AG04450 (cell line): ENCODE measurements at places on chromosomes 11 and 22.

DNA sequence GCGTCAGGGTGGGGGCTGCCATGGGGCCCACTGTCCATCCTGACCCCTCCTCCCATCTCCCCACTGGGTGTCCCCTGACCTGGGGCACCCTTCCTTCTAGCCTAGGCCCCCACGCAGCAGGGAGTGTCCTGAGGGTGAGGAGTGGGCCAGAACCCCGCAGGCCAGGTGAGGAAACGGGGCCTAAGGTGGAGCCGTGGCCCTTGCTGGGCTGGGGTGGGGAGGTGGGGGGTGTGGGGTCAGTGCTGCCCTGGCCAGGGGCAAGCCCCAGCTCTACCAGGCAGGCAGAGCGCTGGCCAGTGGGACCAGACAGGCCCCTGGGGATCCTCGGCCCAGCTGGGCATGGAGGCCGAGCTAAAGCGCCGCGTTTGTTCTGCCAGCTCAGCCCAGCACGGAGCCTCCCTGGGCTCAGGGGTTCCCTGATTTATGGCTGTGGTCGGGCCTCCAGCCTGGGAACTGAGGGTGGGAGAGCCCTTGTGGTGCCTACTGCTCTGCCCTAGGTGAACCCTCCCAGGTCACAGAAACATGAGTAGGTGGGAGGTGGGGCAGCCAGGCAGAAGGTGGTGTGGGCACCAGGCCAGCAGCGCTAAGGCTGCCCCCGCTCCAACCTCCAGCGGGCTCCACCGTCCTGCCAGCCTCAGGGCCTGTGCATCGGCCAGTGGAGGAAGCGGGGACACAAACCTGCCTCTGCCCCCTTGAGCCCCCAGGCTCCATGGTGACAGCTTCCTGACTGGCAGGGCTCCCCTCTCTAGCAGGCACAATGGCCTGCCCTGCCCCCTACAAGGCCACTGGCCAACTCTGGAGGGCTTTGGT lies 22.4 kb downstream of the TRMU start:
- DNase-seq, result no peak

DNA sequence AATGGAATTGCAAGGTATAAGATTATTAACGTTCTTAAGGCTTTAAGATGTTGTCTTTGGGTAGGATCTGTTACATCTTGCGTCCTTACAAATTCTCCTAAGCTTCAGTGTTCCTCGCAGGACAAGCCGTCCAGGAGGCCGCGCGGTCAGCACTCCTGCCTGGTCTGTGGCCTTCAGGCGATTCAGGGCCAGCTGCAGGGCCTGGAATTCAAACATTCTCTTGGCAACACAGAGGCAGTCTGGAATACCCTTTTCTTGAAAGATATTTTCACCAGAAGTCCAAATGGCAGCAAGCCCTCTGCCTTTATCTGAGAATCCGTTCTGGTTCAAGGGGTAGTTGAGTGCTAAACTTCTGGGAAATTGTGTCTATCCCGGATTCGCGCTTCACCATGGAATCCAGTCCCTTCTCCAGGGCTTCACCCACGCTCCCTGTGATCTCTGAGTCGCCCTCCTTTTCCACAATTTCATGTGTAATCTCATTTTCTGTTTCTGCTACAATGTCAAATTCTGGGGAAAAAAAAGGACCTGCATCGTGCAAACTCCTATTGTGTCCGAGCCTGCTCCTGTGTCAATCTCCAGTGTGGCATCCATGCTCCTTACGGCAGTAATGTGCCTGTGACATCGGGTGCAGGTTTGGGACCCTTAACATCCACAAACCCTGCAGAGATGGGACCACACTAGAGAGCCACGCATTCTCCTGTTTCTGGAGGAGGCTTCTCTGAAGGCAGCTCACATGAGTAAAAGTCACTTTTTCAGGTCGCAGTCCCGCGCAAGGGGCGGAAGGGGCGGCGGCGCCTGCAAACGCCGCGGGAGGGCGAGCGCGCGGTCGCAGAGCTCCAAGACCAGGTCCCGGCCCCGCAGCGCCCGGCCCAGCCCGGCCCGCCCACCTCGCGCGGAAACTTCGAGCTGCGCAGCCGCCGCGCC lies 25.4 kb upstream of the SORL1 start:
- no peak for DNase-seq

DNA sequence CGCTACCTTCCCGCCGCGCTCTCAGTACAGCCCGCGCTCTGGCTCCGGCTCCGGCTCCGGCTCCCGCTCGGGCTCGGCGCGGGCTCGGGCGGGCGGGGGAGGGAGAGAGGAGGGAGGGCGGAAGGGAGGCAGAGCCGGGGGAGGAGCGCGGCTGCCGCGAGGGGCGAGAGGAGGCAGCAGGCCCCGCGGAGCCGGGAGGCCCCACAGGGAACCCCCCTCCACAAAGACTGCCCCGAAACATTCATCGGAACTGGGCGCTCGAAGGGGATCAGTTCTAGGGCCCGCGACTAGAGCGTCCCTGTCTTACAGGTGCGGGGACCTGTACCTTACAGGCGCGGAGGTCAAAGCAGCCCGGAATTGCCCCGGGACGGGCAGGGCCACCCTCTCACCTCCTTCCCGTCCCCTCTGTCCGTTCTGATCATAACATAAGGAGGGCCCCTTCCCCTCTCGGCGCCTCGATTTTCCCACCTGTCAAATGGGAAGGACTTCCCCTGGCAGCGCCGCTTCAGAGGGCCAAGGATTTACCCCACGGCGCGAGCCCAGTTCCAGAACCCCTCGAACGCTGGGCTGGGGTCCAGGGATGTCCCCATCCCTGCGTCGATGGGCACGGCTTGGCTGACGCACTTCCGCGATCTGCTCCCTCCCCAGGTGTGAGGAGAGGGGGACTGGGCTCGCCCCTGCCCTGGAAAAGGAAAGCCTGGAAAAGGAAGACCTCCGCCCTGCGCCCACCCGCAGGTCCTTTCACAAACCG lies at the start of gene SHISA8:
SHISA8 (minus strand) TSS at position 40 of the 751 bp plus-strand sequence. CDS start 407 bp downstream, outside the sequence.
- no peak for DNase-seq

DNA sequence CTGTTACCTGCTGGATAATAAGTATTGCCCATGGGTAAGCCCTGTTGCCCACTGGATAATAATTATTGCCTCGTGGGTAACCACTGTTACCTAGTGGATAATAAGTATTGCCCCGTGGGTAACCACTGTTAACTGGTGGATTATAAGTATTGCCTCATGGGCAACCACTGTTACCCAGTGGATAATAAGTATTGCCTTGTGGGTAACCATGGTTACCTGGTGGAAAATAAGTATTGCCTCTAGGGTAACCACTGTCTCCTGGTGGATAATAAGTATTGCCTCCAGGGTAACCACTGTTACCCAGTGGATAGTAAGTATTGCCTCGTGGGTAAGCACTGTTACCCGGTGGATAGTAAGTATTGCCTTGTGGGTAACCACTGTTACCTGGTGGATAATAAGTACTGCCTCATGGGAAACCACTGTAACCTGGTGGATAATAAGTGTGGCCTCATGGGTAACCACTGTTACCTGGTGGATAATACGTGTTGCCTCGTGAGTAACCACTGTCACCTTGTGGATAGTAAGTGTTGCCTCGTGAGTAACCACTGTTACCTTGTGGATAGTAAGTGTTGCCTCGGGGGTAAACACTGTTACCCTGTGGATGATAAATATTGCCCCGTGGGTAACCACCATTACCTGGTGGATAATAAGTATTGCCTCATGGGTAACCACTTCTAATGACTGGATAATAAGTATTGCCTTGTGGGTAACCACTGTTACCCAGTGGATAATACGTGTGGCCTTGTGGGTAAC lies 29.0 kb upstream of the NXPE4 start:
- no peak for DNase-seq

DNA sequence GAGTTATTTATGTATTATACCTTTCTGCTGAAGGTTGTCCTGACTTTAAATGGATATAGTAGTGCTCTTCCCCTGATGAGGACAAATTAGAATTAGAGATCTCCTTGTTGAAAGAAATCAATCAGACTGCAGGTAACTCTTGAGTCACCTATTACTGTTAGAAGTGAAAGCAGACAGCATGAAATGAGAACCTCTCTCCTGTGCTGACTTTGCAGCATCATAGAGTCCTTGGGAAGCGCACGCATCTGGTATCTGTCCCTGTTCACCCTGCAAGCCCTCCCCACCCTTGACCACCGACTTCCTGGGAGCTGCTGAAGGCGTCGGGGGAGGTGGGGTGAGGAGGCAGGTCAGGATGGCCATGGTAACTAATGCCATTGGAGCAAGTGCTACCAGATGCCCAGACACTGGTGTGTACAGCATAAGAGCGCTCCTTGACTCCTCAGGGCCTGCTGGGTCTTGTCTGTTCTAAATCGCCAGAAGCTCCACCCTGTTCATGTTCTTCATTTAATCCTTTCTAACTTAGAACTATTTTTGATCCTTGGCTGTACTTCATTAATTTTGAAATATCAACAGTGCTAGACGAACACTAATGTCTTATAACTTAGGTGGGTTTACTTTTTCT lies 143.9 kb downstream of the WNT7B start:
- DNase-seq, result no peak

- DNase-seq, result no peak
Measured at GRCh38 chr11:8928205-8928604, 4.5 kb downstream of the C11orf16 start.
